DND-41 (cell line): ENCODE measurements at places on chromosomes 4 and X.

GRCh38 chrX:77899081-77899828 lies at the start of gene COX7B:
Gene COX7B, plus strand, starts transcription at chrX:77899468. Its CDS starts 86 bp downstream, at chrX:77899554.
- DNase-seq: peak; percentile 80

GRCh38 chr4:105225500-105225899 lies 78.8 kb downstream of the TET2 start:
- no peak for DNase-seq

GRCh38 chrX:74277846-74278245 lies 26.1 kb upstream of the ZCCHC13 start:
- DNase-seq: no peak

DNA sequence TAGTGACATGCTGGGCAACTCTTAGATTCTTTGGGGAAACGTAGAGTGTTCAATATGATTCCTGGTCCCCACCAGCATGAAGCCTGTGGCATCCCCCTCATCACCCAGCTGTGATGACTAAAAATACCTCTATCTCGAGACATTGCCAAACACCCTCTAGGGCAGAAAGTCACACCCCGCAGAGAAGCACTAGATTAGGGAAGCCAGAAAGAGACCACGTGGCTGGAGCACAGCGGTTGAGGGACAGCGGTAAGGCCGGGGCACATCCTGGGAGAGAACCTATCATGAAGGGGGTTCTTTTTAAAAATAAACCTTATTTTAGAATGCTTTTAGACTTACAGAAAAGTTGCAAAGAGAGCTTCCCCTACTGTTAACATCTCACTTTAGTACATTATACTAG lies 11.0 kb downstream of the FAT1 start:
- DNase-seq: no peak

GRCh38 chrX:9055354-9055753 lies 21.4 kb upstream of the FAM9B start:
- no peak for DNase-seq

- DNase-seq: no peak
Measured at GRCh38 chr4:18844726-18845125, 823.2 kb upstream of the LCORL start.

- DNase-seq: no peak
Measured at GRCh38 chrX:85998954-85999353, 48.4 kb downstream of the CHM start.

DNA sequence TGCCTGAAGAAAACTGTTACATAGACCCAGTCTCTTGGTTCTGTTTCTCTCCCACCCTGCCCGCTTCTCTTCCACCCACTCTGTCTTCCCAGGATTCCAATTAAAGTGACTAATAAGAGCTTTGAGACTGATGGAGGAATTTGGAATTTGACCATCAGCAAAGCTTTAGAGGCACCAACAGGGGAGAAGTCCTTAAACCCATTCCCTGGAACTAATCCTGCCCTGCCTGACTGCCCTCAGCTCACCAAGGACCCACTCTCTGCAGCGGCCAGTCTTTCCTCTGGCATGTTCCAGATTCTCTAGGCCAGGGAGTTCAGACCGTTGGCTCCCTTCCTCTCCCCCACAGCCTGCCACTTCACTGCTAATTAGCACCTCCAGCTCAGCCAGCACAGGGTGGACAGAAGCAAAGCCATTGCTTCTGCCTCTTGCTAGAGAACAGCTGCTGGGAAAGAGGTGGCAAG lies 23.9 kb downstream of the SCD5 start:
- no peak for DNase-seq

DNA sequence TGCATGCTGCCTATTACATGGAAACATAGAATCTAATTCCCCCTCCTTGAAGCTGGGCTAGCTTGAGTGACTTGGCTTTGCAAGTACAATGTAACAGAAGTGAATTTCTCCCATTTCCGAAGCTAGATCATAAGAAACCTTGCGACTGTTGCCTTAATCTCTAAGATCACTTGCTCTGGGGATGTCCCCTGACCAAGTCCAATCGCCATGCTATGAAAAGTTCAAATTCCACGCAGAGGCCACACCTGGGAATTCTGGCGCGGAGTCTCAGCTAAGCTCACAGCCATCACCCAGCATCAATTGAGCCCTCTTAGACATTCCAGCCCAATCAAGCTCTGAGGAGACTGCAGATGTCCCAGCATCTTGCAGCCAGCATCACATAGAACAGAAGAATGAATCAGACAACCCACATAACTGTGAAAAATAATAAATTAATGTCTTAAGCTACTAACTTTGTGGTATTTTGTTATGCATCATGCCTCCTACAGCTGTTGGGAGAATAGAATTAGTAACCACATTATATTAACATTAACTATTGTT lies 27.0 kb downstream of the GPM6A start:
- DNase-seq: no peak

GRCh38 chr4:163969291-163969690 lies 474.8 kb downstream of the TMA16 start:
- no peak for DNase-seq

DNA sequence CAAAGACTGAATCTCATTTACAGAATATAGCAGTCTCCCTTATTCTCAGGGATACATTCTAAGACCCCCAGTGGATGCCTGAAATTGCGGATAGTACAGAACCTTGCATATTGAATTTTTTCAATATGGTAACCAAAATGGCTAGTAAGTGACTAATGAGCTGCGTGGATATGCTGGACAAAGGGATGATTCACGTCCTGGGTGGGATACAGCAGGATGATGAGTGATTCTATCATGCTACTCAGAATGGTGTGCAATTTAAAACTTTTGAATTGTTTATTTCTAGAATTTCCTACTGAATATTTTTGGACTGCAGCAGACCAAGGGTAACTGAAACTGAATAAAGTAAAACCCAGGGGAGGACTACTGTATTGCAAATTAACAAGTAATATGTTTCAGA lies 66.7 kb downstream of the STAG2 start:
- no peak for DNase-seq

GRCh38 chrX:4225086-4225485 lies 511.6 kb upstream of the PRKX start:
- DNase-seq: no peak

GRCh38 chr4:108954880-108955279 lies 192.0 kb upstream of the ETNPPL start:
- no peak for DNase-seq

DNA sequence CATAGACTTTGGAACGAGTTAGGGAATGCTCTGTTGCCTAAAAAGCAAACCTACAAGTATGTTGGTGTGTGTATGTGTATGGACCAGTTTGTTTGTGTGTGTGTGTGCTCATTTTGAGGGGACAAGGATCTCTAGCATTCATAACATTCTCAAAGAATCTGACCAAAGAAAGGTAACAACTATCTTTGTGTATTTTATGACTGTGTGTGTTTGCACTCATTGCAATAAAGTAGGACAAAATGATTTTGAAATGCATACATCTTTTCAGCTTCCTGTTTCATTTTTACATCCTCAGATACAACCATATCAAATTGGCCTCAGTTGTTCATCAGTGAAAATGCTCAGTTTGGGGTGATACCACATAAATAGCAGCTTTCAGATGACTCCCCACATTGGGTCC lies 8.3 kb upstream of the XK start:
- no peak for DNase-seq

GRCh38 chr4:102295153-102295862 lies 50.0 kb downstream of the SLC39A8 start:
- no peak for DNase-seq

GRCh38 chrX:9681422-9681821 lies 84.2 kb downstream of the GPR143 start:
- no peak for DNase-seq

- DNase-seq: no peak
Measured at GRCh38 chr4:36609661-36610060, 328.2 kb downstream of the DTHD1 start.

DNA sequence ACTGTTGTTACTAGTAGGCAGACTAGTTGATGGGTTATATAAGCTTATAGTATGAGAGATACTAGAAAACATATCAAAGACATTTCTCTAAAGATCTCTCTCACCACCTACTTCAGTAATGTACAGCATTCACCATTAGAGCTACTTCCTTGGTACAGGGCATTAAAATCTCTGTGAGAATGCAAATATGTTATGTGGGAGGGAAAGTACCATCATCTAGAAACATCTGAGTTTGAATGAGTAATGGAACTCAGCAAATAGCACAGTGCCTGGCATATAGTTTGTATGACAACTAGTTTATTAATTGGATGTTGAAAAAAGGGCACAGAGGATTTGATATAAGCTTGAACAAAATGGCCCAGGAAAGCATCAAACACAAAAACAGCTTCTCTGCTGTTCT lies 211.1 kb downstream of the GLUD2 start:
- DNase-seq: no peak

- no peak for DNase-seq
Measured at GRCh38 chrX:112935029-112935428, 94.4 kb upstream of the AMOT start.

GRCh38 chr4:99664716-99665115 lies 7.1 kb upstream of the C4orf54 start:
- no peak for DNase-seq

DNA sequence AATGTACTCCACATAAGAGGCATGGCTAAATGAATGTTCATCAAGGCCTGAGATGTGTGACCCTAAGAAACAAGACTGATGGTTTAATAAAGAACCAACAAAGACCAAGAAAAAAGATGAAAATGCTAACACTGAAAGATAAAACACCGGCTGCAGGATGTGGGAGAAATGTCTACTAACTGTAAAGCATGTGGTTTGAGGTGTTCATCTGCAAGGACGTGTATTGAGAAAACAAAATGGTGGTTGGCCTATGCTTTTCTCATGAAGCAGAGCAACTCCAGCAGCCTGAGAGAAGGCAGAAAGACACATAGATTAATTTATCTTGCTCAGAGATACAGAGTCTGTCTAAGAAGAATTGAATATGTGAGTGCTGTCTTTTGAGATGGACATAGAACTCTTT lies 109.3 kb downstream of the KDR start:
- no peak for DNase-seq

- no peak for DNase-seq
Measured at GRCh38 chr4:35925806-35926205, 318.5 kb downstream of the ARAP2 start.

GRCh38 chr4:12519426-12519825 lies 964.7 kb downstream of the RAB28 start:
- DNase-seq: no peak

- no peak for DNase-seq
Measured at GRCh38 chr4:130808492-130808891, 1712.5 kb downstream of the C4orf33 start.

GRCh38 chrX:103530545-103530944 lies 11.3 kb upstream of the RAB40A start:
- no peak for DNase-seq
